ENCODE measurements at places on chromosomes 16 and 17.

DNA sequence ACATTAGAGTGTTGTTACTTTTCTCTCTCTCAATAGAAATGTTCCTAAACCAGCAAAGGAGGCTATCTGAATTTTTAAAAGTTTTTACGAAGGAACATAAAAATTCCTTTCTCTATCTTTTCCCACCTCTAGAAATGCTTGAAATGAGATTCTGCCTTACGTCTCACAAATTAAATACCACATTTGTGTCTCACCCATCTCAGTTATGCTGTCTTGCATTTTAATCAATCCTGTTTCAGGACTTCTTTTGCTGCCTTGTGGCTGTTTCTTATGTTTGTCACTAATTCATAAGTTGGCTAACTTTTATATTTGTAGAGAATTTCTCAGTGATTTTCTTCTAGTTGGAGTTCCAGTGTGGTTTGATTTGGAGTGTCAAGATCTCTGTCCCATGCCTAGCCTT lies 3.5 kb downstream of the OMG start:
- no peak for DNase-seq

DNA sequence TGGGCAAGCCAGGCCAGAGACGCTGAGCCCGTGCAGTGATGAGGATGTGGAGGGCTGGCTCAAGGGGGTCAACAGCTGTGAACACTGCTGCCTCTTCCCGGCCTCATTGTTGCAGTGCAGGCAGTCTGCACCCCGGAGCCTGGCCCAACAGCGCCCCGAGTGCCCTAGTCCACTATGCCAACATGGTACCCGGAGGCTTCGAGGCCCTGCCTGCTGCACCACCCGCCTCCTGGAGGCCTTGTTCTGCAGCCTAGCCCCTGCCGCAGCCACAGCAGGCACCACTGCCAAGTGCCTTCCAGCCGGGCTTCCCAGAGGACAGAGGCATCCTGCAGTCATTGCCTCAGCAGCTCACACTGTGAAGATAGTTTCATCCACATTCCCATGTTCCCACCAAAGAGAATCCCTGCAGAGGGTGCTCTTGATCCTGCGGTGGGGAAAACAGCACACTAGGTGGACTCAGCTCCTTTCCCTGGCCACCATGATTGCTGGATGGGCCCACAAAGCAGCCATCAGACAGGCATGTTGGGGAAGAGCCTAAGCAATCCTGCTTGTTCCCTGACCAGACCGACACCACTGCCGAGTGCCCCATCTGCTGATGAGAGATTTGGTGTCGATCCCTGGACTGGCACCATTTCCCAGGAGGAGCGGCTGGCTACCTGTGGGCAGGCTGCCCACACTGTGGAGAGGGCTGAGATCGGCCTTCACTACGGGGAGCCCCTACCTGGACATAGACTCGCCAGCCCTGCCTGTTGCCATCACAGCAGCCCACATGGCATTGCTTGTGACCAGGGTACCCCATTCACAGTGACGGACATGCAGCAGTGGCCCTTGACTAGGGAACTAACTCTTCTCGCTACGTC lies 44.9 kb downstream of the USP22 start:
- no peak for DNase-seq

DNA sequence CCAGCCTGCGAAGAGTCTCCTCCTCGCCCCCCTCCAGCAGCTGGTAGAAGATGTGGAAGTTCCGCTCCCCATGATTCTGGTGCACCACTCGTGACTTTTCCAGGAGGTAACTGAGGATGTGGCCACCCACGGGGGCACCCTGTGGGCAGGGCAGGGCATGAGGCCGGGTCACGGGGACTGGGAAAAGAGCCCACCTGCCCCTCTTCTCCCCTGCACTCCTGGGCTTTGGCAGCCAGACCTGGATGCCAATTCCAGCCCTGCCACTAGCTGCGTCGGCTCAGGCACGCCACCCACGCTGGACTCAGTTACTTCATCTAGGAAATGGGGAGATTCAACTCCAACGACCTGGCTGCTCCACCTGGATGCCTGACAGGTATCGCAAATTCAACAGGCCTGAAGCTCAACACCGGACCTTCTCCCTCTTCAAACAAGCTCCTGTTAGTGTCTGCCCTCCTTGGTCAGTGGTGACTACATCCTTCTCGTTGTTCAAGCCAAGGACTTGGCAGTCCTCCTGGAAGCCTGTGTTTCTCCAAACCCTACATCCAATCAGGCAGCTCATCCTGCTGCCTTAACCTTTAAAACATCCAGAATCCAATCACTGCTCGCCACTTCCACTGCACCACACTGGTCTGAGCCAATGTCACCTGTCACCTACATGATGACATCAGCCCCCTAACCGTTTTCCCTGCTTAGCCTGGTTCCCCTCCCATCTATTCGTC lies 11.6 kb downstream of the MYO1C start:
- no peak for DNase-seq

DNA sequence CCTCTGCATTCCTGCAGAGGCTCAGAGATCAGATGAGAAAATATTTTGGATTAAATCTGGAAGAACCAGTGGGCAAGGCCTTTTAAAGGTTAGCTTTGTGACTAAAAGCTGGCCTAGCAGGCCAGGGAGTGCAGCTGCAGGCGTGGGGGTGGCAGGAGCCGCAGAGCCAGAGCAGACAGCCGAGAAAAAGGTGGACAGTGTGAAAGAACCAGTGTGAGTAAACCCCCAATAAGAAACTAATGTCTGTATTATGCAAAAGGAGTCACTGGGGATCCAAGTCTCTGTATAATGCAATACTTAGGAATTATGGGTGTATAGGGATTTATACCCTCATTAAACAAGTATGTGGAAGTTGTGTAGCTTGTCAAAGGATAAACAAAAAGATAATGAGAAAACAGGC lies 21.4 kb upstream of the SPACA3 start:
- no peak for DNase-seq

DNA sequence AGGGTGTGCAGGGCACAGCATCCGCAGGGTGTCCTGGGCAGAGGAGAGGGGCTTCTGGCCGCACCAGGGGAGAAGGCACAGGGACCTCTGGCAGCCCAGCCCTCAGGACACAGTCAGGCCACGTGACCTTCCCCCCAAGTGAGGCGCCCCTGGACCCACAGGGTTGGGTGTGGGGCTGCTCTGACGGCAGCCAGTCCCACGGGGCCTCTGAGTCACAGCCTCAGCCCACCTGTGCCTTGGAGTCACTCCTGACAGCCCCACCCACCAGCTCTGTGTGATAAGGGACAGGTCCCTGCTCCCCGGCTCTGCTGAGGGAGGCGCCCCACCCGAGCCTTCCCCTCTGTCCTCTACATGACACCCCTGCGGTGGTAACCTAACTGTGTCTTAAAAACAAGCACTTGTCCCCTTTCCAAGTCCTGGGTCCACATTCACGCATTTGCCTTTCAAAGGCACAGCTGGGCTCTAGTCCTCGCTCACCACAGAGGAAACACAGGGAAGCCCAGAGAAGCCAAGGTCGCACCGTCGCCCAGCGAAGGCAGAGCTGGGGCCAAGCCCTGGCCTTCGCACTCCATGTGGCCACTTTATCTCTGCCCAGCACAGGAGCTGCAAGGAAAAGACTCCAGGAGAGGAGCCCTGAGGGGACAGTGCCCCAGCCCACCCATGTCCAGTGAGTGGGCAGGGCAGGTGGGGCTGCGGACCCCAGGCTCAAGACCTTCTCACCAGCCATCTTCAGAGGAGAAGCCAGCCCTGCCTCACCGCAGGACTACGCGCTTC lies 5.1 kb upstream of the NPTX1 start:
- DNase-seq: no peak

GRCh38 chr17:68955181-68955841 lies at the start of gene ABCA8:
ABCA8 (minus strand) TSS chr17:68955392; CDS start chr17:68942034, 13,358 bp downstream.
- DNase-seq: no peak
